ENCODE measurements at places on chromosomes 7 and 10.

GRCh38 chr10:113753020-113753692 is 1.7 kb downstream of the PLEKHS1 start:
- peak; percentile 64 for DNase-seq

DNA sequence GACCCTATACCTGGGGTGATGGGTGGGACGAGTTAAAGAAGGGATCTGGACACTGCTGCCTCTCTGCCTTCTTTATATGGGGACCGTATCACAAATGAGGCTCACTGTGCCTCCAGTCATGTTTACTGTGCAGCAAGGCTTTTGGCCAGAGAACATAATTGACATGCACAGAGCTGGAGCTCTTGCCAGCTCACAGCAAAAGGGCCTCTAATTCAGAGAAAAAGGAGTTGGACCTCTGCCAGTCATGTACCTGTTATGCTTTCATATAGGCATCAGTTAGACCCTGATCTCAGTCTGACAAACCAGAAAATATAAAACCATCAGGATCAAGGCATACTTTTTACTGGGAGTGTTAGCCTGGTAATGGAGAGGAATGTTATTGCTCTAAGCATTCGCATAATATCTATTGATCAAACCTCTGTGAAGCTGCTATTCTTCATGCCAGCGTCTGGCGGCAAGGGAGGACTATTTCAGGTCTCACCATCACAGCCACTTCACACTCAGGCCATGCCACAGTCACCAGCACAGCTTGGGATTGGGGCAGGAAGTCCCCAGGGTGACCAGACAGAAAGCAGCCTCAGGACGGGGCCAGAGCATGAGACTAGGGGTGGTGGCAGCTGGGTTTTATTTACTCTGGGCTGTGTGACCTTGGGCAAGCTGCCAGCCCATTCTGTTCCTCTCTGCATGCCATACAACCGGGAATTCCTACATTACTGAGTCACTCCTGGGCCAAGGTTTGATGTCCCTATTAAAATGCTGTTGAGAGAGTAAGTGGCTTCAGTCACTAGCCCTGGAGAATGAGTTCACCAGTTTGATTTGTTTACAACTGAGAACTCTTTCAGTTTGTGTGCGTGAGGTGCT is 90.1 kb downstream of the NPSR1 start:
- peak; percentile 55 for DNase-seq

- DNase-seq = no peak
Measured at GRCh38 chr10:124492266-124492665, 30.6 kb downstream of the LHPP start.

DNA sequence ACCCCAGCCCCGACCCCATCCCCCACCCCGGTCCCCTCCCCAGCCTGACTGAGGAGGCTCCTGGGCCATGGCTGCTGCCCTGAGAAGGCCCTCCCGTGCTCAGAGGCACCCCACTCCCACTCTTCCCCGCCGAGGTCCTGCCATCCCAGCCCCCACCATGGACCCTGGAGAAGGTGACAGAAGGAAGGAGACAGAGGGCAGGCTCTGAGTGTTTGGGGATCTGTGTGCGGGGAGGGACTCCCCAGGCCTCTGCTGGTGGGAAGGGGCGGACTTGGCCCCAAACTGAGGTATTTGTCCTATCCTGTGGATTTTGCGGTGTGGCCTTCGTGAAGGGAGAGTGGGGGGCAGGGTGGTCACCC is 53.4 kb downstream of the PWWP2B start:
- DNase-seq = no peak

GRCh38 chr7:100799037-100799896 is 28.1 kb downstream of the EPHB4 start:
- no peak for DNase-seq

DNA sequence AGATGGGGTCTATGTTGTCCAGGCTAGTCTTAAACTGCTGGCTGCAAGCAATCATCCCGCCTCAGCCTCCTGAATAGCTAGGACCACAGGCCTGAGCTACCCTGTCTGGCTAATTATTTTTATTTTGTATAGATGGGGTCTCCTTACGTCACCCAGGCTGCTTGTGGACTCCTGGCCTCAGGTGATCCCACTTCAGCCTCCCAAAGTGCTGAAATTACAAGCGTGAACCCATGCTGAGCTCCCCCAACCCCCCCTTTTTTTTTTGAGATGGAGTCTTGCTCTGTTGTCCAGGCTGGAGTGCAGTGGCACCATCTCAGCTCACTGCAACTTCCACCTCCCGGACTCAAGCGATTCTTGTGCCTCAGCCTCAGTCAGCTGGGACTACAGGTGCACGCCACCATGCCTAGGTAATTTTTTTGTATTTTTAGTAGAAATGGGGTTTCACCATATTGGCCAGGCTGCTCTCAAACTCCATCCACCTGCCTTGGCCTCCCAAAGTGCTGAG is 25.4 kb downstream of the FAM25A start:
- DNase-seq = no peak

DNA sequence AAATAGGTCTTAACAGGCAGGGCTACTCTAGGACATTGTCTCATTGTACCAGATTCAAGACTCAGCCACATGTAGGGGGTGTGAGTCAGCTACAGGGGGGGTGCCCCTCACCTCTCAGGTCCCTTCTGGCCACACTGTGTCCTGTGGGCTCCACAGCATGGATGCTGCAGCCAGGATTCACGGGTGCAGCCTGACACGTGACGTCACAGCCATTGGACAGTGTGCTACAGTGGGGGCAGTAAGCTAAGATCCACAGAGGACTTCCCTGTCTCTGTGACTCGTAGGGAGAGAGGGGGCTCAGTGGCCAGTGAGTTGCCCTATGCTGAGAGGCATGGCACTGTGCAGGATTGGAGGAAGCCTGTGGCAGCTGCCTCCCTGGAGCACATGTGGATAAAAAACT is 77.9 kb downstream of the TMEM178B start:
- no peak for DNase-seq

GRCh38 chr10:123994417-123995081 is 98.8 kb downstream of the CHST15 start:
- DNase-seq = peak; percentile 55

GRCh38 chr7:25068502-25069213 is 56.4 kb downstream of the CYCS start:
- no peak for DNase-seq

DNA sequence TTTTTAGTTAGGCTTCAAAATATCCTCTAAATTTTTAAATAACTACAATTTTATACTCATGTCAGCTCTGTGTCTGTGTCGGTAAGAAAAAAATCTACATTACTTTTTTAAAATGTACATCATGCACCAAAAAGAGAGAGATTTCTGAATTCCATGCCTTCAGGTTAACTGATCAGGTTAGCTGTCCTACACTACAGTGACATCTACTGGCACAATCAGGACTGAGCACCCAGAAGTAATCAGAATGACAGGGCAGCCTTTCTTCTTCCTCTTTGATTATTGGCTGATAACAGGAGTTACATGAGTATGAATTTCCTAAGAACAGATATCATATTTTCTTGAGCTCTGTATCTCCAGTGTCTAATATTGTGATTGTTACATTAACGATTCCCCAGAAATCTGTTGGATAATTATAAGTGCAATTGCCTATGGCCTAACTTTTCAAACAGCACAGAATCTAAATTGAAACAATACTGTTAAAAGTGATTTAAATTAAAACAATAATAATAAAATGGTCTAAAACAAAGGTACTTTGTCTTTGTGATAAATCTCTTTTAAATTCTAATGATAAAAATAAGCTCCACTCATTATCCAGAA is 41.8 kb upstream of the HYCC1 start:
- DNase-seq = no peak

GRCh38 chr10:13003759-13004158 is 2.2 kb upstream of the CCDC3 start:
- no peak for DNase-seq

DNA sequence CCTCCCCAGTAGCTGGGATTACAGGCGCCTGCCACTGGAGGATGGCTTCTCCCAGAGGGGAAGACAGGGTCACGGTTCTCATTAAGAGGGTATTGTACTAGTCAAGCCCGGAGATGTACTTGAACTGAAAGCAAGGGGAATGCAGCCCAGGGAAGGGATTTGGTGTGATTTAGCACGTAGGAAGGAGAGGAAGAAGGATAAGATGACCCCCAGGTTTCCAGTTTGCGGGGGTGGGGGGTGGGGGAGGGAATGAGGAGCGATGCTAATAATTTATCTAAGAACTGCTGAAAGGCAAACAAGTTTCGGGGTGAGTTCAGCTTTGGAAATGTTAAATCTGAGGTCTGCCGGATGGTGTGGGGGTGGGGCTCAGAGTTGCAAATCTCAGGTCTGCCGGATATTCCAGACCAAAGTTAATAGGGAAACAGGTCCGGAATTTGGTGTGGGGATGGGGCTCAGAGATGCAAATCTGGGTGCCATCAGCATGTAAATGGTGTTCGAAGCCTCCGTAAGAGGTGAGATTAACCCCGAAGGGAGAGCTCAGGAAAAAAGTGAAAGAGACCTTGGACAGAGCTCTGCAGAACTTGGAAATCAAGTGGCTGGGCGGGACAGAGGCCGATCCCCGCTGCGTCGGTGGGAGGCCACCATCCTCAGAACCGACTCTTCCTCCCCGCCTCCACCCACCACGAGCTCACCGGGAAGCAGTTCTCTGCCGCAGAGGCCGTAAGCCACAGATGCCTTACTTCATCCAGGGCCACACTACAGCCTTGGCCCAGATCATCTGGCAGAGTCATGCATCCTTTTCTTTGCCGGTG is 1.6 kb upstream of the SEPHS1 start:
- DNase-seq = peak; percentile 62

- DNase-seq = no peak
Measured at GRCh38 chr7:30330134-30331111, 46.0 kb downstream of the ZNRF2 start.

DNA sequence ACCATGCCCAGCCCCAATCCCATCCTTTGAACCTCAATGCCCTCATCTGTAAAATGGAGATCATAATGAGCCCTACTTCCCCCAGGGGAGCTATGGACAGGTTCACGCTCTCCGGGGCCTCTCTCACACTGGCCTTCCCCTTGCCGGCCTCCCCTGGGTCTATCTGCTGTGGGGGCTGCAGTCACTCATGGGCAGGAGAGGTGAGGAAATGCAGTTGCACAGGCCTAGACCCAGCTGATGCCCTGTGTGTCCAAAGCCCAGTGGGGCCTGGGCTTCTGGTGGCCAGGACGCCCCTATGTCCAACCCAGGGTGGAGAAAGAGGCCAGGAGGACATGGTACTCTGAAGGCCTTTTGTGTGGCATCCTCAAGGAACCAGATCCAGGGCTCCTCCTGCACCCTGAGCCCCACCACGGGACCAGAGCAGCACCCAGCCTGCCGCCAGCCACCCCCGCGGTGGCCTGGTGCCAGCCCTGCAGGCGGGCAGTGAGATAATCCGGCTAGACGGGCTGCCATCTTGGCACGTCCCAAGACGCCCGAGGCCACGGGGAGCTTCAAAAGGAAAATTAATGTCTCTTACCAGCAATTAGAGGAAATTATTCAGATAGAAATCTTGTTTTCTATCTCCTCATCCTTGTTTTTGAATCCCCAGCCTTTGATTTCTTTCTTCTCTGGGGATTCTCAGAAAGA is 39.0 kb downstream of the MYL10 start:
- no peak for DNase-seq

- no peak for DNase-seq
Measured at GRCh38 chr10:28765641-28766040, 88.3 kb downstream of the BAMBI start.

GRCh38 chr10:104638861-104639589 is 2.1 kb upstream of the SORCS3 start:
- no peak for DNase-seq

- DNase-seq = no peak
Measured at GRCh38 chr10:133045556-133046389, 42.0 kb upstream of the ADGRA1 start.

- no peak for DNase-seq
Measured at GRCh38 chr7:107035446-107035845, 9.1 kb upstream of the PRKAR2B start.
